H4 (cell line): ENCODE measurements at places on chromosomes 1 and 21. TPM values are rescaled to one million over a fixed set of nuclear protein-coding genes. Genes with fewer than 3 reads are reported as not detected.
A peak's percentile ranks its signal among the peaks of the same experiment; 100 is the strongest.

DNA sequence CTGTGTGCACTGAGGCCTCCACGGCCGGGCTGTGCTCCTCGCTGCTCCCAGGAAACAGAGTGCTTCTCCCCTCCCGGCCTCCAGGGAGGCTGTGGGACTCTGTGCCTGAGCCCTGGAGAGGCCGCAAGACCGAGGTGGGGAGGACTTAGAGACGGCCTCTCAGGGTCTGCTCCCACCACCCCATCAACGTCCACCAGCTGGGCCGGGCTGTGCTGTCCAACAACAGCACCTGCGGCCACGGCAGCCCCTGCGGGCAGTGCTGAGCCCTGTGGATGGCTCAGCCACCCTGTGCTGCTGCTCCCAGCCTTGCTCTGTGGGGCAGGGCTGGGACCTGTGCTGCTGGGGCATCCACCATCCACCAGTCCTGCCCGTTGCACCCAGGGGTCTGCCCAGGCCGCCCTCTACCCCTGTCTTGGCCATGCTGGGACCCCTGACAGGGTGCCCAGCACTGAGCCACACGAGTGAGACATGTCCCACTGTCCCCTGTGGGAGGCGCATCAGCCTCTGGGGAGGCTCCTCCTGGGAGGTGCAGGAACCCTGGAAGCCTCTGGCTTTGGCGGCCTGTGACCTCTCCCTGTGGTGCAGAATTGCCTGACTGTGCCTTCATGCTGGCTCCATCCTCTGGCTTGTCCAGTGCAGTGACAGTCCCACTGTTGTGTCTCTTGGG lies 31.2 kb upstream of the LRRC3 start:
- DNase-seq, result no peak

GRCh38 chr1:55310505-55310971 lies 95.4 kb upstream of the USP24 start:
- peak; percentile 95 for DNase-seq

DNA sequence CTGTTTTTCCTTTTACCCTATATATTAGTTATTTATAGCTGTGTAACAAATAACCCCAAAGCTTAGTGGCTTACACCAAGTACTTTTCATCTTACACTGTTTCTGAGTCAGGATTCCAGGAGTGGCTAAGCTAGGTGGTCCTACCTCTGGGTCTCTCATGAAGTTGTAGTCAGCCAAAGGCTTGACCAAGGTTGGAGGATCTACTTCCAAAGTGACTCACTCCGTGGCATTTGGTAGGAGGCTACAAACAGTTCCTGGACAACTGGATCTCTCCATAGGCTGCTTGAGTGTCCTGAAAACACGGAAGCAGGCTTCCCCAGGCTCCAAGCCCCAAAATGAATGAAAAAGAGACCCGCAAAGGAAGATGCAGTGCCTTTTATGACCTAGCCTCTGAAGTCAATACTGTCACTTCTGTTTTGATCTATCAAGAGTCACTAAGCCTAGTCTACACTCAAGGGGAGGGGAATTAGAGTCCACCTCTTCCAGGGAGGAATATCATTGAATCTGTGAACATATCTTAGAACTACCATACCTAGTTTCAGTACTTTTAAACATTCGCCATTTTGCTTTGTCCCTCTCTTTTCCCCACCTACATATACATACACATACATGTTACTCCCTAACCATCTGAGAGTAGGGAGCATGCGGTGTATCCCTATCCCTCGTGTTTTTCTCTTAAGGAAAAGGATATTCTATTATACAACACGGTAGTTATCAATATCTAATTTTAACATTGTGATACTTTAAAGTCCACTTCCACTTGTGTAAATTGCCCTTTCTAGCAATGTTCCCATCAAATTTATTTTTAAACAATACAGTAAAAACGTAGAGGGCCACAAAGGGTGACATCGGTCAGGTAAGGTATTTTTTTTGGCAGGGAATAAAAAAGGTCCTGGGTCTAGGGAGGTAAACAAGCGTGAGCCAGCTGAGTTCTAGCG lies 67.2 kb downstream of the SLC35A3 start:
- peak; percentile 6 for DNase-seq

KCNT2 gene
- total RNA-seq, result 0.18 and 0.56 TPM in 2 replicates

ALX3 gene
- not detected in 2 replicates for total RNA-seq

TMPRSS15 gene
- total RNA-seq, result 0.37 and 1.4 TPM in 2 replicates

ADAM30 gene
- not detected in 2 replicates for total RNA-seq

DNA sequence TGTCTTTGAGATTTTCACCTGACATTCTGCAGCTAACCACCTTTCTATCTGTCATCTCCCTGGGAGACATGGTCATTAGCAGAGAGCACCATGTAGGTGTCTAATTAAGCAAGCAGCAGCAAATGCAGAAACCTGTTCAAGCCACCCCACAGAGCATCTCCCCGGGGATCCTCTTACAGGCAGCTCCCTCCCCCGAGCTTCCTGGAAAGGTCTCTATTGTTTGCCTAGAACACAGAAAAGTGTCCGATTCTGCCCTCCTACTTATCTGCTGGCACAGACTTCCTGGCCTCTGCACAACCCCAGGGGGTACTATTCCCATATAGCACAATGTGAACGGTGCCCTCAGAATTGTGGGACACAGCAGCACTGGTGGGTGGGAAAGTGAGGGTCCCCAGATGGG lies 46.1 kb downstream of the PLEKHA6 start:
- DNase-seq, result no peak

ABCA4 gene
- total RNA-seq, result 1.0 and 1.1 TPM in 2 replicates

DNA sequence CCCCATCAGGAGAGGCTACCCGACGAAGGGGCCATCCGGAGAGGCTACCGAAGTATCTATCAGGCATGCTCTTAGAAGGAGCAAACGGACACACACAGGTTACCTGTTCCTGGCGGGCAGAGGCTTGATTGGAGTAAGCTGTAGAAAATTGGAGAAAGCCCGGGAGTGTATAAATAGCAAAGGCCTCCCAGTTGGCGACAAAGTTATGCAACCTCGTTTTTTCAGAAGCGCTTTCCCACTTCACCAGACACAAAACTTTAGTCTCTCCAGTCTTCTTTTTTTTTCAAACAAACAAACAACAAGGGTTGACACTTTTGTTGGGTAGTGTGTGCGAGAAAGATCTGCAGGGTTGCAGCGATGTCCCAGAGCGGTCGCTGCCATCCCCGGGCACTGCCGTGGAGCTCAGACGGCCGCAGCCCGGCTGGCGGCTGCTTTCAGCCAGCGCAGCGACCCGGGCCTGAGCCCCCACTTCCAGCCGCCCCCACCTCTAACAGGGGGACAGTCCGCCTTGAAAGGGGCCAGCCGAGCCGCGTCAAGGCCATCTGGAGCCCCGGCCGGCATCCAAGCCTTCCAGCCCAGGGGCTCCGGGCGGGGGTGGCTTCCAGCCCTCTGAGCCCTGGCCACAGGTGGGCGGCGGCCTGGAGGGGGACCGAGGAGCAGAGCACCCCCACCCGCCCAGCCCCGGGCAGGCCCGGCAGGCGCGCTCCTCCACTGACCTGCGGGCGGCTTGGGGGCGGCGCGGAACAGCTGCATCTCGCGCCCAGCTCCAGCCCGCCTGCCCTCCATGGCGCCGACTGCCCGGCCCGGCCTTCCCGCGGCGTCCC lies 616 bp downstream of the MCOLN3 start:
- DNase-seq, result no peak

DNA sequence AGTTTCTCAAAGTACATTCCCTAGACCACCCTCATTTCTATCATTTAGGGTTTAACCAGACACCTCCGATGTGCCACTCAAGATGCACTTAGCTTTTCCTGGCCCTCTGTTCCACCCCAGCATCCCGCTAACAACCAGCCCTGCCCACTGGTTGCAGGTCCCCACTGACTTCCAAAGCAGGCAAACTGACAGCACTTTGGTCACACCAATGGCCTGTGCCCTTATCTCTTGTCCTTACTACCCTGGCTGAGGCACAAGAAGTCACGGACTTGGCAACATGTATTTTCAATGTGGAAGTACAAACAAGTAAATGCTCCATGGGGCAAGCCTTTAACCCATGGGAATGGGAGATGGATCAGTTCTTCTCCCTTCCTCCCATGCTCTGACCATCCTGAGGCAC lies 357.1 kb downstream of the OMA1 start:
- DNase-seq, result no peak

F5 gene
- total RNA-seq, result not detected in 2 replicates

DNA sequence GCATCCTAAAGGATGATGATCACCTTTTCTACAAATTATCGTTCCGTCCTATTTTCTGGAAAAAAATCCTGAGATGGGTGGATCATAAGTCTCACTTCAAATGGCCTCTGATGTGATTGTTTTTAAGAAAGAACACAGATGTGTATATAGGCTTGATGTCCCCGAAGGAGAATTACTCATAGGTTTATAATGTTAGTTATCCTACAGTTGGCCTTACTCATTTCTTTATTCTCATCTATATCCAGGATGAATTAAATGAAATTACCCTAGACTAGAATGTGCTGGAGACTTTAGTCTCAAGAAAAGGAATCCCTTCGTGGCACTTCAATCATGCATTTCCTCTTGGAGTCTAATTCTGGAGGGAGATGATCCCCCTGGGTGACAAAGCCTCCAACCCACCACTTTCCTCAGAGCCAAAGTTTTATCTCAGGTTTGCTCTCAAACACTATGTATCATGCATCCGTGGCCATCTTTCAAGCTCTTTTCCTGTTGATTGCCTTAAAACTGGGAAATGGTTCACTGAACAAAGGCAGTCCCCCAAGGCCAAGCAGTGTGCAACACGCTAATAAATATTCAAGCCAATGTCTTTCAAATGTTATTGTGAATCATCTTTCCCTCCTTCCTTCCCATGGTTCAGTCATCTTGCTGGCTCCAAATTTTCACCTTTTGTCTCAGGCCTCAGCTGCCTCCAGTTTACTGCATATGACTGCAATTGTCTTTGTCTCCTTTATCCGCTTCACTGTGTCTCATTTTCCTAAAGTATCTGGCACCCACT lies 32.5 kb upstream of the SMYD2 start:
- DNase-seq, result no peak

DNA sequence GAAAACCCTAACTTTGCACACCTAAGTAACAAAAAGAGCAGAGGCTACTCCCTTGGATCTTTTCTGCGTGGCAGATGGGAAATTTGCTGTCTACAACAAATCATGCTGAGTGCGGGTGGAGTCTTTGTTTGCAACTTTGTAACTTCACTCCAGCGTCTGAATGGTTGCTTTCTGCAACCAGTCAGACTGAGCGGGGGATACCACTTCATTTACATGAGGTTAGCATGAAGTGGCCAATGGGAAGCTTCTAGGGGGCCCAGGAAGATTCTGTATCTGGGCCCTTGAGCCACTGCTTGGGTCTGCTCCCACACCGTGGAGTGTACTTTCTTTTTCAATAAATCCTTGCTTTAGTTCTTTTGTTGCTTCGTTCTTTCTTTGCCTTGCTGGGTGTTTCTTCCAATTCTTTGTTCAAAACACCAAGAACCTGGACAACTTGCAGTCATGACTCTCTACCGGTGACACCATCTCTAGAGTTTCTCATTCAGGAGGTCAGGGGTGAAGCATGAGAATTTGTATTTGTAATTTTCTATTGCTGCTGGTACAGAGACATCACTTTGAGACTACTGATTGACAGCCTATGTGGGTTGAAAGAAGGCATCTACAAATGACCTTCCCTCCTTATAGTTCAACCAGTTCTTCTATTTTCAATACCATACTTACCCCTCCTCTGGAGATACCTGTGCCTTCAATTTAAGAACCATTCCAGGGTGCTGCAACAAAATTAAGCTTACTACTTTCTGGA lies 55.8 kb upstream of the RC3H1 start:
- DNase-seq, result no peak

GRCh38 chr1:3004285-3005205 lies 16.7 kb upstream of the ACTRT2 start:
- no peak for DNase-seq

DNA sequence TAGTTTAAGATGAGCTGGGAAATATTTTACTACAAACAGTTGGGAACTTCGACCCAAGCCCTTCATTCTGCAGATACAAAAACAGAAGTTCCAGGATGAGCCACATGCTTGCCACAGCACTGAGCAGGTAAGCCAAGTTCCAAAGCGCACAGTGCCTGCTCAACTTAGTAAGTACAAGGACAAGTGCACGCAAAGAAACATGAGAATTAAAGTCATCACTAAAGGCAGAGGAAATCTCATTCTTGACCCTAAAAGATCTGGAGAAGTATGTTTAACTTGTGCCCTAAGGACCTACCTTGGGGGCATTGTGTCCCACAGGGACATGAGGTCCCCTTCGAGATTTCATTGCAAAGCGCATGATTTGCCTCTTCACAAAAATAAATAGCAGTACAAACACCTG lies 1.2 kb upstream of the UBAP2L start:
- no peak for DNase-seq

PGLYRP3 gene
- not detected in 2 replicates for total RNA-seq

TMOD4 gene
- total RNA-seq, result 0.35 TPM in 1 of 2 replicates, not detected in the other

UQCRHL gene
- total RNA-seq, result 4.9 and 6.0 TPM in 2 replicates

- DNase-seq, result no peak
These were observed 97.8 kb upstream of the LPGAT1 start for GRCh38 chr1:211928290-211928801.

- DNase-seq, result peak; percentile 49
These were observed at the start of gene ZNF362 for GRCh38 chr1:33256471-33257206. ZNF362 (plus strand) TSS chr1:33256492; CDS start chr1:33270575, 14,083 bp downstream.

DNA sequence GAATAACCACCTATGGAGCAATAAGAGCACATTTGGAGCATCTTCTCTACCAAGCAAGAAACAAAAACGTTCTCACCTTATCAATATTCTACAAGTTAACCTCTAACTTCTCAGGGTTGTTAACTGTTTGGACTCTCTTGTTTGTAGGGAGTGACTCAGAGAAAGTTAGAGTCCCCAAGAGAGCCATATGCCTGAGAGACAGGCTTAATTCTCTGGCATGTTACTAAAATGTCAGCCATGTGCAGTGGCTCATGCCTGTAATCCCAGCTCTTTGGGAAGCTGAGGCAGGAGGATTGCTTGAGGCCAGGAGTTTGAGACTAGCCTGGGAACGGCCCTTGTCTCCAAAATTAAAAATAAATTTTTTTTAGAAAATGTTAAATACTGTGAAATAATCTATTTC lies 4.2 kb upstream of the HENMT1 start:
- DNase-seq, result no peak

LGR6 gene
- total RNA-seq, result 0.29 TPM in 1 of 2 replicates, not detected in the other

DNA sequence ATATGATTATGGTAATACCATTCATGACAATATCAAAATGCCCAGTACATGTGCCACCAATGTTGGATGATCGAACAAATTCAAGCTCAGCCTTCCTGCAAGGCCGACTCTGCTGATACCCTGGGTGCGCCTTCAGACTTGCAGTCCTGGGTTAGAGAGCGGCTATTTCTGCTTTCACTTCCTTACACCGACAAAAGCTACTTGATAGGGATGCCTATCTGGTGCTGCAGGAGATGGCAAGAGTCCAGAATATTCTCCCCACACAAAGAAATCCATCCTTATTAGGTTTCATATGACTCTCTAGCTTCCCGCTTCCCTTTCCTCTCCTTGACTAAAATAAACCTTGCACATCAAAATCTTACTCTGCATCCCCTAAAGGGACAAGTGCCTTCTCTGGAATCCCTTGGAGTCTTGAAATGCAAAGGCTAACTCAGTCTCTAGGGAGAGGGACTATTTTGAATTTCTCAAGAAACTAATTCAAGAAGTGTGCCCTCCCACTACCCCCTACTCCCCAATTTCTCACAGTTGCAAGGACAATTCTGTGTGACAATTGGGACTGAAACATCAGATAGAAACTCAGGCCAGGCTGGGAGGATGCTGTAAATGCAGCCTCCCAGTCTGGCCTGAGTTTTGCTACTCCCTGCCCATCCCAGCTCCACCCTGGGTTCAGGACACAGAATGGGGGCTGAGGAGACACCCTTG lies 103.1 kb upstream of the USP24 start:
- DNase-seq, result no peak
